Bone marrow (tissue), 2 donors: ENCODE measurements at places on chromosomes 7 and 10.

- DNase-seq, result no peak
Observed at GRCh38 chr10:82961864-82962263, 1086.9 kb downstream of the NRG3 start.

DNA sequence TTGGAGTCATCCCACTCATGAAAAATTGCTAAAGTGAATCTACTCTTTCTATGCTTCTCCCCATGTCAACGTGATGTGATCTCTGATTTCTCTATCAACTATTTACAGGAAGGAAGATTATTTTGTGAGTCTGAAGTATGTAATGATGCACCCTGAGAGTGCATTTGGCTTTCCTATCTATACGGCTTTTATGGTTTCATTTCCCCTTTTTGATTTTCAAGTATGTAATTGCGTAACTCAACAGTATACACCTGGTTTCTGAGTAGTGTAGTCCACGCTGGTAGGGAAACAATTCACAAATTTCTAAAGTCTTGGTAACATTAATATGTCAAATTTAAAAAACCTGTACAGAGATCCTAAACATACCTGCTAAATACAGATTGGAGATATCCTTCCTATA, 194.7 kb upstream of the SEMA3A start:
- DNase-seq, result no peak

DNA sequence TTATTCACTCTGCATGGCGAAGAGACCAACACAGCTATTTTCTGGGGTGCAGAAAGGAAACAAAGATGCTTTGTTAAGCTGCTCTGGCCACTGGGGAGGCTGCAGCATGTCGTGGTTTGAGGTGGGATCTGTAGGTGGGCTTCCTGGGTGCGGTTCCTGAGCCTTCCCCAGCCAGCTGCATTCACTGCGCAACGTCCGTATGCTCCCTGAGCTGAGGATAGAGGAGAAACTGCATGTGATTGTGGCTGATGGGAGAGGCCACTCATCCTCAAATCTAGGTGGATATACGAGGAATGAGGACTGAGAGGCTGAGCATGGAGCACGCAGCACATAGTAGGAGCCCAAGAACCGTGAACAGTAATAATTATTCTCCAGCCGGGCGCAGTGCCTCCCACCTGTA, 9.9 kb upstream of the DNAAF5 start:
- no peak for DNase-seq

- DNase-seq, result no peak
Observed at GRCh38 chr10:88107296-88108097, 244.1 kb downstream of the PTEN start.

- DNase-seq, result no peak
Observed at GRCh38 chr7:92332782-92333181, 87.0 kb downstream of the ANKIB1 start.

DNA sequence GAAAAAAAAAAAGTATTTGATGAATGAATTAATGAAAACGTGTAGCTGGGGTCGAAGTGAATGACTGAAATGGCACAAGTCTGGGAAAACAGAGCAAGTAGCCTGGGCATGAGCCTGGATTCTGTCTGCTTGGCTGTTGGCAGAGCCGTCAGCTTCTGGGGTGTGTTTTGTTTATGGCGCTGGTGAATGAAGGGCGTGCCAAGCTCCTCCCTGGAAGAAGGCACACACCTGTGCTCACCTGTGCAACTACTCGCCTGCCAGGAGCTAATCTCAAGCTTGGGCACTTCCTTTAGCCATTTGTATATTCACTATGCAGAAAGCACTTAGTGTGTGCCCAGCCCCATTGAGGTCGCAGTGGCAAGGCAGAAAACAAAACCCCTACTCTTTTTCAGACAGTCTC, 74.1 kb downstream of the GTF2IRD1 start:
- DNase-seq, result no peak

GRCh38 chr7:75980430-75981202, 13.8 kb downstream of the TMEM120A start:
- no peak for DNase-seq

DNA sequence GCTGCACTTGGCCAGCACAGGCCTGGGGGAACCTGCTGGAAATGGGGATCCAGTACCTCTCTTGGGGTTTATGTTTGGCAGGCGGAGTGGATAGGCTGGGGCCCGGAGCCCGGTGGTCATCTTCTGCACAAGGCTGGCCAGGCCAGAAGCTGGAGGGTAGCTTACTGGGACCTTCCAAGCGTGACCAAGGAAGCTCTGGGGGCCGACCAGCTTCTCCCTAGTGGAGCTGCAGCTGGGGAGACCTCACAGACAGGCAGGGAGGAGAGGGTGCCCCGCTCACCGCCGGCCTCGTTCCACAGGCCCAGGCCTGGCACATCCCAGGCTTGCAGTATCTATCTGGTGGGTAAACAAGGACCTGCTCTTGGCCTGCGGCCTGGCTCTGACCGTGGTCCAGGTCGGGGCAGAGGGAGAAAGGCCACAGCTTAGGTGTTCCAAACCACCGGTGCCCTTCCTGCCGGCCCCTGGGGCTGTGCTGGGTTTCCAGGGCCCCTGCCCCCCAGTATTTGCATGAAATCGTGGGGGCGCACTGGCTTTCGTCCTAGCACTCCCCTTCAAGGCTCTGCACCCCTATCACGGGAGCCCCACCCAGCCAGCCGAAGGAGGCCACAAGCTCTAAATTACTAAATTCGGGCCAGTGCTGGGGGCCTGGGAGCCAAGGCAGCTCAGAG, 1.5 kb upstream of the ELFN1 start:
- DNase-seq, result no peak

DNA sequence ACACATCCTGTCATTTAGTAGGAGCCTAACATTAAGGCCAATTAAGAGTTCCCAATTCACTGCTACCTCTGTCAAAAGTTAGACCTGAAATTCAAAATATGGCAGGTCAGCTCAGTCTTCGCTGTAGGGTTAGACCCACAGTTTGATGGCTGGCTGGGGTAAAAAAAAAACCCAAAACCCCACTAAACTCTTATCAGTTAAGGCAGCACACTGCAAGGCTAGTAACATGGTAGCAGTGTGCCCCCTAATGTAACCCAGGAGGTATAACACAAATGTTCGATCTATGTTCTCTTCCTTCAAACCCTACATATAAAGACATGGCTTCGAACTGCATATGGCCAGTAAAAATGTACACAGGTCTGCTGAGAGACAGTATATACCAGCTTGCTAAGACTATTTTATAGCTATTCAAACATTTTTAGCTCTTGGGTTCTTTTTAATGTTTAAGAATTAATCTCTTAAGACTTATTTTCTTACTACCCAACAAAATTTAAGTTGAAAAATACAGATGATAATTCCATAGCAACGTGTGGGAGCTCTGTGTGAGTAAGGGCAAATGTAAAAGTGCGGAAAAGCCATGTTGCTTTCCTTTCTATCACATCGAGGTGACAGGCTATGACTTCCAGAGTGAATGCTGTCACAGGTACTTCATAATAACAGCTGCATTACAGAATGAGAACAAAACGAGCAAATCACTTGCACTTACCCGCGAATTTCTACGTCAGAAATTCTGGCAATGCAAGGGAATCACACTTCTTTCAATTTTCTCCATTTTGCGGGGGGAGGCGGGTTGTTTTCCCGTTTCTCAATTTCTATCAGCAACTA, 168.4 kb upstream of the IMMP2L start:
- DNase-seq, result no peak

DNA sequence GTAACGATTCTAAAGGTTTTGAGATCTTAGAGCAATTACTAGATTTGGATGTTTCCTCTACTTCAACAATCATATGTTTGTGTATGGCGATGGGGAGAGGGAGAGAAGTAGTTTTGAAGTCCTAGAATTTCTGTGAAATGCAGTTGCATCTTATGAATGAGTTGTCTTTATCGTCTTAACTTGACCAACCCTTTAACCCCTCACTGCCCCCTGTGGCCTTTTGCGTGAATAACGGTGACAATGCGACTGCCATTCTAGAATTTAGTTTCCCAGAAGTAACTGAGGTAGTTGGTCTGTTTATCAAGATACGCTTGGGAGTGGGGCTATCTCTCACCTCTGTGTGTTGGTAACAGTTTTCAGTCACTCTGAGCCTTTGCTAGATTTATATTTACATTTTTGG, 204.6 kb downstream of the HDAC9 start:
- no peak for DNase-seq

DNA sequence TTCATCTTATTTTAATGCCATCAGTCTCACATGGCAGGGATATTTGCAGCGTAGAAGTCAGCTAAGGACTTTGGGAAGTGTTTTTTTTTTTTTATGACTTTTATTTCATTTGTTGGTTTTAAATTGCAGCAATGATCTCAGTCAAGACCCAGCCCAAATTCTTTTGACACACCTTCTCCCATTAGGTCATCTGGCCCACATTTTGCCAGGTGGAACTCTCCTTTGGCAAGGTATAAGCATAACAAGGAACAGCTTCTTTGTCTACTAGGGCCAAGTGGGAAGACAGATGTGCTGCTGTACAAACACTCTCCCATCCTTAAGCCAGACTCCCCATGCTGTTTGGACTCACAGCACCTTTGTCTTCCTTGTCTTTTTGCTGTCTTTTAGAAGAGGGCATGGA, 41.8 kb downstream of the PLEKHA8 start:
- no peak for DNase-seq

DNA sequence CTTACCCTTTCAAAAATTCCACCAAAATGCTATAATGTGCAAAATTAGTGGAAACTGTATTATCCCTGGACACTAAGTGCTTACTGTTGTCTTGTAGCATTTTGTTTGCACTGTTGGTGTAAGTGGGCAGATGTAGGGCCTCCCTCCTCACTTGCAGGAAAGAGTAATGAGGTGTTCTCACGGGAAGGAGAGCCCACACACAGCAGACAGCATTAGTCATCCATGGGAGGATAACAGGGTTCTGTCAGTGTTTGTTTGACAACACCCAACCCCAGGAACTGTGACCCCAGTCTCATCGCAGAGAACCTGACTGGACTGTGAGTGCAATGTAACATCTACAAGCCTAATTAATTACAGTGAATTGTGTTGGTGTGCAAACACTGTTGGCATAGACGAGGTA, 58.7 kb upstream of the VSTM2A start:
- no peak for DNase-seq

DNA sequence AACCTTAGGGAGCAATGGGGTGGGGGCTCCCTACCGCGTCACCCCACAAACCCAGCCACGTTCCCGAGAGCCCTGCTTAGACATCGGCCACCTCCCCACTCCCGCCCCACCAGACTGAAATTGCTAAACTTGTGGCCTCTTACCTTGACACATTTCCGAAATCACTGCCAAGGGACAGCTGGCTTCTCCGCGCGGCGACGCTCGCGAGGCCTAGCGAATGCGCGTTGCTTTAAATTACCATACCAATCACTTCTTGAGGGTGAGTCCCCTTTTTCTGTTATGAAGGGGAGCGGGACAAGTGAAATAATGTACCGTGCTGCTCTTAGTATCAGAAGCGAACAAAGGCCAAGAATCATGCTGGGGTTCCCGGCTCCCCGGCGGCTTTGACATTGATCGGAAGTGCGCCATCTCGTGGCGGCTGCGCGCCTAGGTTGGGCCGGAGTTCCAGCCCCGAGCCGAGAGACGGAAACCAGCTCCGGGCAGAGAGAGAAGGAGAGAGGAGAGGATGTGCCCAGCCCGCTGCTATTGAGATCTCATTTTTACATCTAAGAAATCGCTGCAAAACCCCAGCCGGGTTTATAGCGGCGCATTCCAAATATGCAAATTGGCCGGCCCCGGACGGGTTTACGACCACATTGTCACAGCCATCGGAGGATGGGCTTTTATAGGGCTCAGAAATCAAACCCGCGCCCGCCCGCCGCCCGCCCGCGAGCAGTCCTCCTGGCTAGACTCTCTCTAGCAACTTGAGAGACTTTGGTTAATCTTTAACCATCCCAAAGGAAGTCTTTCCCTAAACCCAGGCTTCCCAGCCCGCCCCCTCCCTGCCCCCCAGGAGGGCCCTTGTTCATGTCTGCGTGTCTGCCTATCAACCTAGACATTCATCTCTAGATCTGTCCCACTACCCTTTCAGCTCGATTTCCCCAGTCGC, 5.3 kb downstream of the HOXA11 start:
- DNase-seq, result no peak
